ENCODE measurements at places on chromosomes 2 and 18.

DNA sequence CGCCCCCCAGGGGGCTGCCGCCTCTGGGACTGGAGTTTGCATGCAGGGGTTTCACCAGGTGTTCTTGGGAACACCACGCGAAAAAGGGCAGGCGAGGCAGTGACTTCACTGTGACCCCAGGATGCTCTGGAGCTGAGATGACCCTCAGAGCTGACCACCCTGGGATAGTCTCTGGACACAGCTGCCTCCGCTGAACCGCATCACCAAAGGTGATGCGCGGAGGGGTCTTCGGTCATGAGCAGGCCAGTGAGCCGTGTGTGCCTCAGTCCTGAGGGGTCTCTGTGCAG, 17.5 kb downstream of the GPR35 start:
- no peak for DNase-seq

DNA sequence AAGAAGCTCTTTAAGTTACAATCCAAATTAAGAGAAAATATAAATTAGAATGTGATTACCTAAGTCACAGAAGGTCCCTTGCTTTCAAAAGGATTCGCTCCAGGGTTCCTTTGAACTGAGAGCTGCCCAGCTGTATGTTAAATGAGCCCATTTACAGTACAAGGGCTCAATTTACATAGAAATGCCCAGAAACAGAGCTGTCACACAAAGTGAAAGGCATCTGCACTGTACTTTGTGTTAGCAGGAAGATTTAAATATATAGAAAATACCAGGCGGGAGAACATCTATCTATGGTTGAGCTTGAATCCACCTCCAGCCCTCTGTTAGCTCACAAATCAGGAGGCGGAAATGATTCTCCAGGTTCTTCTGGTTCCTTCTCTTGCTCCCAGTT, 272.9 kb downstream of the PAX3 start:
- DNase-seq = no peak

DNA sequence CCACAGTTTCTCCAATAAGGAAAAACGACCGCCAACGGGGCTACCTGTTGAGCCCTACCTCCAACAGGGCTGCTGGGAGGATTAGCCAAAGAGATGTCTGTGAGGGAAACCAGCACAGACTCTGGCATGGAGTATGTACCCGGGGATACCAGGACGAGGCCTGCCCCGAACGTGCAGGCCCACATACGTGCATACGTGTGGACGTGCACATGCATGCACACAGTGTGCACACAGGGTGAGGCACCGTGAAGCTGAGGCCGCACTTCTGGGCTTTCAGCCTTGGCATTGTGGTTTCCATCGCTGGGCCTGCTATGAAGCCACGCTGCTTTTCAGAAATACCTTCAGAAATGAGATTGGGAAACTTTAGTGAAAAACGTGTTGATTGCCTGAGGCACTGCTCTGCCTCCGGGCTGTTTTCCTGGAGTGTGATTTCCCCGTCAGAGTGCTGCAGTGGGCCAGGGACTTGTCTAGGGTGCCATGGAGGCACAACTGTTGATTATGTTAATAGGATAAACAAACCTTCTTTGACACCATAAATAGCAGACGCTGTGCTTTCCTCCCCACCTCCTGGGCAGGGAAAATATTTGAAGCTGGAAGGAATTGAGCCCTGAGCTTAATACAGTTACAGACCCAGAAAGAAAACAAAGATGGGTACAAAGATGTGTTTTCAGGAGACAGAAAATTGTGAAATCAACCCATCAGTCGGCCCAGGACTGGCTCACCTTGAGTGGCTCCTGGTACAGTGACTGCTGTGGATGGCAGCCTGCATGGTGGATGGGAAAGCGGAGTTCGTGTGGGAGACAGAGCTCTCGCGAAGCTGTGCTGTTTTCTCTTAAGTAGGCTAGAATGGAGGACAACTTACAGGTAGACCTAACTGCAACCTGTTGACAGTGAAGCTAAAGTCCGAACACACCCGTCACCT, 182.3 kb downstream of the FAM210A start:
- no peak for DNase-seq

GRCh38 chr2:74577448-74577847, 22.9 kb downstream of the DOK1 start:
- DNase-seq = peak; percentile 65

DNA sequence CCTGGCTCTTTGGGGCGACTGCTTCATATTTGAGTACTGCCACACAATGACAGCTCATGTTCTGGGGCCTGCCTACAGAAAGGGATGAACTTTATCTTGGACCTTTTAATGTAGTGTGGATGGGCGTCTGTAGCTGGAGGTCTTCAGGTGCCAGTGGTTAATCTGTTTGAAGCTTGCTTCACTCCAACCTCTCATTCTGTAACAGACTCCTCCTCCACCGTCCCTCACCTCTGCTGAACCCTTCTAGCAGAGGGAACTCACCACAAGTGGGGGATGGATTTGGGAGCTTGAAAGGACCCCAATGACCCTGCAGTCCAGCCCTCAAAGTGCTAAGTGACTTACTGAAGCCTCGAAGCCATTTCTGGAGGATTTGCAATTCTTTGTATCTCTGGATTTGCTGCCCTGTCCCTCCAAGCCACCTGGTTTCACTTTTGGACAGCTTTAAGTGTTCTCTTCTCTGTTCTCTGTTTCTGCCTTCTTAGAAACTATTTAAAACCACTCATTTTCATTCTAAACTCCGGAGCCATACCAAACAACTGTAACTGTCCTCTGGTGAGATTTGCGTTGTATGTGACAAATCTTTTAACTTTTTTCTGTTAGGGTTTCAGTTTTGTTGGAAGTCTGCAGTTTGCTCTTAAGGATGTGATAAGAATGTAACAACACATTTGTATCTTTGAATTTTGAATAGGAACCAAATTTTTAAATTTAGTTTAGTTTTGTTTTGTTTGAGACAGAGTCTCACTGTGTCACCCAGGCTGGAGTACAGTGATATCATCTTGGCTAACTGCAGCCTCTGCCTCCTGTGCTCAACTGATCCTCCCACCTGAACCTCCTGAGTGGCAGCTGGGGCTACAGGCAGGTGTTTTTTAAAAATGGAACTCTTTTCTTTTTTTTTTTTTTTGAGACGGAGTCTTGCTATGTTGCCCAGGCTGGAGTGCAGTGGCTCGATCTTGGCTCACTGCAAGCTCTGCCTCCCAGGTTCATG, 37.0 kb upstream of the CASP8 start:
- DNase-seq = no peak

DNA sequence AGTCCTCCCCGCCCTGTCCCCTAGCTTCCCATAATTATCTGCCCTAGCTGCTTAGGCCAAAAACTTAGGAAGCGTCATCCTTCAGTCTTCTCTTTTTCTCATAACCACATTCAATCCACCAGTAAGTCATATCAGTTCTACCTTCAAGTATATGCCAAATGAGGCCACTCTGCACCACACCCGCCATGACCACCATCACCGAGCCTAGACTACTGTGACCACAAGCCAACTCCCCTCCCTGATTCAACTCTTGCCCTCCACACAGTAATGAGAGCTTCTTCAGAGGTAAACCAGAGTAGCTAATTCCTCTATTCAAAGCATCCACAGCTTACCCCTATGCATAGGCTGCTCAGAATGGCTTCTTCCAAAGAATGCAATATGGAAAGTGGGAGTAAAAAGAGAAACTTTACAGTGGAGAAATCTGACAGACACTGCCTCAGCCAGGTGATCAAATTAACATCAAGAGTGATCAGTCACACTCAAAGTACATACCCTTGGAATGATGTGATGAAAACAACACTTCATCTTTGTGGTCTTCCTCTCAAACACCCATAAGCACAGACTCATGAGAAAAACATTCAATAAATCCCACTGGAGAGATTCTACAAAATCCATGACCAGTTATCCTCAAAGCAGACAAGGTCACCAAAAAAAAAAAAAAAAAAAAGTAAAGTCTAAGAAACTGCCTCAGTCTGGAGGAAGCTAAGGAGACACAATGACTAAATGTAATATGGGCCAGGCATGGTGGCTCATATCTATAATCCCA, 17.7 kb downstream of the MBOAT2 start:
- no peak for DNase-seq

- no peak for DNase-seq
Observed at GRCh38 chr2:201759567-201759966, 21.2 kb downstream of the ALS2 start.

- no peak for DNase-seq
Observed at GRCh38 chr18:67525328-67526099, 9.0 kb upstream of the DSEL start.

DNA sequence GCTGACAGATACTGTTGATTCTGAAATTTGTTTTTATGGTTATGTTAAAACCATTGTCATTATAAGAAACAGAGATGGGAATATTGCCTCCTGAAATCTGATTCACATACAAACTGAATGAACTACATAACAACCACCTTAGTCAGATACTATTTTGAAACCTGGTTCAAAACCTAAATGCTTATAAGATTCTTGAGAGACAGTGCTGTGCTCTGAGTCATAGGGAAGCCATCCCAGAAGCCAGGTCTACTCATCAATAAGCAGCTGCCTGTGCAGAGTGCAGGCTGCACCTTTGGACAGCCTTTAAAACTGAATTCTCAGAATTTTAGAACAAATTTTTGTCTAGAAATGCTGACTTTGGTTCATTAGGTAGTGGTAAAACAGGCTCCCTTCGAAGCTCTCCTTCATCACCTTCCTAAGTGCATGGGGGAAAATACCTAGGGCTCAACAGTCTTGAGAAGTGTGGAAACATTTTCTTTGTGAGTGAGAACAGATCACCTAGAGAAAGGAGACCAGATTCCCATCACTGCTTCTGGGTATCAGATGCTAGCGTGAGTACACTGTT, at the start of gene SERPINB7:
TSS of gene SERPINB7 (plus strand) at position 253 of the 565 bp plus-strand sequence. CDS start 6,955 bp downstream, outside the sequence.
- DNase-seq = no peak

DNA sequence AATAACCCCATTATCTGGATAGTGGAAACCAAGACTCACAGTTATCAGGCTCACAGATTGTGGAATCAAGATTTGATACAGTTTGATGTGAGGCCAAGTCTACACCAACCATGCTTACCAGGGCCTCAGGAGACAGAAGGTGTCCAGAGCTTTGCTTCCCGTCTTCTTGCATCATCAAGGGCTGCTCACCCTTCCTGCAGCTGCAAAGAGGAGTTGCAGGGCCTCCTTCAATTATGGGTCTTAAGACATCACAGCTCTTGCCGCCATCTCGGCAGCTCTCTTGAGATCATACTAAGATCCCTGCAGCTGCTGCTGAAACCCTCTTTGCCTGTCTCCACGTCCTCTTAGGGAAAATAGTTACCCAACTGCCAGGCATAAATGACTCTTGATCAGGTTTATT, 176.0 kb downstream of the MGAT5 start:
- no peak for DNase-seq

- DNase-seq = no peak
Observed at GRCh38 chr2:162919111-162919510, 80.5 kb upstream of the KCNH7 start.

GRCh38 chr2:189834059-189834458, 49.8 kb downstream of the PMS1 start:
- DNase-seq = no peak

DNA sequence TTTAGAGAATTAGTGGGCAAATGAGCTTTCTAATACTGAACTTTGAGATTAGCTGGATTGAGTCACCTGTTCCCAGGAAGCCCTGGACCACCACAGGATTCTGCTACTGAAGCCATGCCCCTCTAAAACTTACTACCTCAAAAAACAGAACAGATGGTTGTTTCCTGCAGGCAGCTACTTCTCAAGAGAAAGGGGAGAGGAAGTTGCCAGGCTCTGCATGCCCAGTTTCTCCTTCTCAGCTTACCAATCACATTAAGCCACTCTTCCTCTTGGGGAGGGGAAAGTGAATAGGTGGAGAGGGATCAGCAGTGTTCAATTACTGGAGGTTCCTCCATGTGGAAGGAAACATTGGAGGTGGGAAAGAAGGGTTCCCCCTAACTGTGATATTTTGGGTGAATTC, 24.9 kb upstream of the C1GALT1C1L start:
- DNase-seq = no peak

DNA sequence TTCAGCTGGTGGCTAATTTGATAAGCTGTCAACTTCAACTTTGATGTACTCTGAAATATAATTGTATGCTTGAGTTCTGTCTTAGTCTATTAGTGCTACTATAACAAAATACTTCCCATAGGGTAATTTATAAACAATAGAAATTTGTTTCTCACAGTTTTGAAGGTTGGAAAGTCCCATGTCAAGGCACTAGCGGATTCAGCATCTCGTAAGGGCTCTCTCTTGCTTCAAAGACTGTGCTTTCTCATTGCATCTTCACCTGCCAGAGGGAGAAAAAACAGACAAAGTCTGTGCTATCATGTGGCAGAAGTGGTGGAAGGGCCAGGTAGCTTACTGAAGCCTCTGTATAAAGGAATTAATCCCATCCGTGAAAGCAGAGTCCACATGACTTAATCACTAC, 409.2 kb downstream of the CDH7 start:
- DNase-seq = no peak

- no peak for DNase-seq
Observed at GRCh38 chr2:174439950-174440349, 44.4 kb downstream of the SCRN3 start.

GRCh38 chr18:9615280-9615797, 980 bp upstream of the PPP4R1 start:
- DNase-seq = no peak

DNA sequence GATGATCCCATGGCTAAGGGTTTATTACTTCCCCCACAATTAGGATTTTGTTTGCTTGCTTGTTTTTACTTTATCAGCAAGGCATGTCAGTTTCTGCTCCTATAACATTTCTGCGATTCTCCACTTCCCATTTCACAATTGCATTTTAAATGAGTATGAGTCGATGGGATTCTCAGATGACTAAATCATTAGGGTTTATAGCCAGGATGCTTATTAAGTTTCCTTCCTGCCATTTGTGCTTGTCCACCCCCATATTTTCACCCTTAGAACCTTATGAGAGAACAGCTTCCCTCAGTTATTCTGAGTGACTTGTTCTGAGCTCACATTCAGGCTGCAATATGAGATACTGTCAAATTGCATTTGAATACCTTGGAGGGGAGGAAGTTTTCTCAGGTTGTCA, 37.9 kb upstream of the C1GALT1C1L start:
- no peak for DNase-seq

DNA sequence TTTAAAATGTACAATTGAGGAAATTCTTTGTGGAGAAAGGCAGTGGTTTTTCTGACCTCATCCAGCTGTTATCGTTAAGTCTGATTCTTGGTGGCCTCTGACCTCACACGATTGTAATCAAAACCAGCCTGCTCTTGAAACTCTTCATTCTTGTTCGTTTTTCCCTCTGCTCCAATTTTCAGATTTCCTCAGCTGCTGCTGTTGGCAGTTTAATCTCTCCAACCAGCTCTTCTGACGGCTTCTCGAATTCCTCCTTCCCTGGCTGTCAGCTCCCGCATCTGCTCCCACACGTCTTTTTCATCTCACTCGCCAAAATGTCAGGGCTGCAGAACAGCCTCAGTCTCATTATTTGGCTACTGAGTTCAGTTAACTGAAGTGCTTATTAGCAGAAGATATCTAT, 136.1 kb downstream of the DCDC2C start:
- no peak for DNase-seq

DNA sequence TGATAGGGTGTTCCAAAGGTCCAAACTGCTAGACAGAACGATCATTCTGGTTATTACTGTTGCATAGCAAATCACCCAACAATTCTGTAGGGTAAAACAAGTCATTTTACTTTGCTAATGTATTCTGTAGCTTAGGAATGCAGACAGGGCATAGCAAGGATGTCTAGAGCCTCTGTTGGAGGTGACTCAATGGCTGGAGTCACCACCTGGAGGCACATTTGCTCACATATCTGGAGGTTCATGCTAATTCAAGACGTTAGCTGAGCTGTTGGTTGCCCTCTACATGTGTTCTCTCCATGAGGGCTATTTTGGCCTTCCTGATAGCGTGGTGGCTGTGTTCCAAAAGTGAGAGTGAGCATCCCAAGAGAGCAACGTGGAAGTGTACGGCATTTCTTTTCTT, 22.5 kb upstream of the ST8SIA3 start:
- DNase-seq = no peak

Data from activated CD4-positive, alpha-beta T cell treated with anti-CD3 and anti-CD28 coated beads, Interleukin-2, Interleukin-6, amounts not matched to agents 100 ng/mL and 50 ng/mL, durations not matched to agents 16 hours and 8 hours (primary cell).